ENCODE measurements at places on chromosomes 11 and 22.

DNA sequence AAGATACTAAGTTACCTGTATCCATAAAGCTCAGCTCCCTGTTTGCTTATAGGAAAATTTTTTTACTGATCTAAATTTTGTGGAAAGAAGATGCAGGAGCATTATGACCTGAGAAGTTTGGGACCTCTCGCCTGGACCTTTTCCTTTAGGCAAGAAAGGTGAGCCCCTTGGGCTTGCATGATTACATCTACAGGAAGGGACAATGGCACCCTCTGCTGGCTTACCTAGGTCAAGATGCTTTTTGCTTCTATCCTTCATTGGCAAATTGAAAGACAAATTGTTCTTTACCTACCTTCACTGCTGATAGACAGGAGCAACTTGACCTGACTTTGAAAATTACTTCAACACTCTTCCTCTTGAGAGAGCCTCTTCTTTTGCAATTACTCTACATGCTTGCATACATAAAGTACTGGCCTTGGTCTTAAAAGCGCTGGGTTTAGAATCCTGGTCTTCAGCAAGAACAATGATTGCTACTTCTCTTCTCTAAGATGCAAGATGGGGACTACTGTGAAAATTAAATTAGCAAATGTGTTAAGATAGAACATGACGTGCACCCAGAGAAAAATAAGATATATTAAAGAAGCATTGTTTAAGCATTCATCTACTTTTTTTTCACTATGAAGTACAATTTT lies 147.2 kb downstream of the TRPC6 start:
- DNase-seq: no peak

DNA sequence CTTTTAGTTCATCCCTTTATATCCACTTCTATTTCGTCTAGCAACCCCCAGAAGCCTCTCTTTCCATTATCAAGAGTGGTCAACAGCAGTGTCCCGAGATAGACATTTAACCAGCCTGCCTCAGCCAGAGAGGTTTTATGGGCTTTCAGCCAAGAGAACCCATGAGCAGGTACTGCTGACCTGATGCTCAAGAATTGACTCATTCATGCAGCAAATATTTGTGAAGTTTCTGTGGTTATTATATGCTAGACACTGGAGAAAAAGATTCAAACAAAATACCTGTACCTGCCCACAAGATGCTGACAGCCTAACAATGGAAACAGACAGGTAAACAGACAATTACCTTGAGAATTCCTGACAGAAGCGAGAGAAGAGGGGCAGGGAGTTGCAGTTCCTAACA lies 9.7 kb upstream of the LRRC55 start:
- no peak for DNase-seq

- no peak for DNase-seq
Observed at GRCh38 chr11:130146796-130147195, 12.8 kb upstream of the ST14 start.

GRCh38 chr11:9855579-9856287 lies 191.9 kb downstream of the SWAP70 start:
- DNase-seq: no peak

GRCh38 chr22:43159484-43160178 lies 8.3 kb downstream of the TSPO start:
- DNase-seq: no peak

DNA sequence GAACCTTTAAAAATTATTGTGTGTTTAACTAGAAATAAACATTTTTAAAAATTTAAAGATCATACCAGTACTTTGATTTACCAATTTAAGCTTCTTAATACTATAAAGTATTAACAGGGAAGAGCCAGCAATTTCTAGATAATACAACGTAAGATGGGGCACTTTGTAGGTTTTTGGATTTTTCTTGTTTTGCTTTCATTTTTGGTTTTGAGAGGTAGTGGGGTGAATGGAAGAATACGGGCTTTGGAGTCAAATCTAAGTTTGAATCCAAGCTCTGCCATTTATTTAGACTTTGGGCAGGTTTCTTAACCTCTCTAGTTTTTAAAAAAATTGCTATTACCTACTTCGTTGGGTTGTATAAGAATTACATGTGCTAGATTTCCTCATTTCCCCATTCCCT lies 44.9 kb downstream of the CSTPP1 start:
- no peak for DNase-seq

GRCh38 chr11:40188848-40189247 lies 1270.6 kb downstream of the LRRC4C start:
- DNase-seq: no peak

- DNase-seq: no peak
Observed at GRCh38 chr11:130773244-130773820, 142.9 kb downstream of the SNX19 start.

GRCh38 chr11:118114266-118114665 lies 27.5 kb upstream of the SMIM35 start:
- no peak for DNase-seq

- DNase-seq: no peak
Observed at GRCh38 chr11:76076749-76077148, 129.6 kb downstream of the WNT11 start.

GRCh38 chr22:46895753-46896152 lies 133.3 kb downstream of the TBC1D22A start:
- no peak for DNase-seq

DNA sequence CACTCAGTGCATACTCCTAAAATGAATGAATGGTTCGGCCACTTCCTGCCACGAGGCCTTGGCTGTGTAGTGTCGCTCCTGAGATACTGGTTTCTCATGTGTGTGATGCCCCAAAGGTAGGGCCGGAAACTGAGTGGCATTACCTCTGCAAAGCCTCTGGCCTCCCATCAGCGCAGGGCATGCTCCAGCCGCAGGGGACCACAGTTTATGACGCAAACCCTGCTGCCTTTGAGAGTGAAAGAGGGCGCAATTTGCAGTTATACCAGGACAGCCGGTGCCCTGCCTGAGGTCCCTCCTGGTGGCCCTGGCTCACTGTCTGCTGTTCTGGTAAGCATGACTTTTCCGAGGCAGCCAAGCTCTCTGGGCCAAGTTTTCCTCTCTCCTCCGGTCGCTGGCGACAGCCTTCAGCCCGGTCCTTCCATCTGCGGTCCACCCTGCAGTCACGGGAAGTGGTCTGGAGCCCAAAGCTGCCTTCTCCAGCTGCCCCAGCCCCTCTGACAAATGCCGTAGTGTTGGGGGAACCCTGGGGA lies 2.4 kb upstream of the FGF3 start:
- DNase-seq: no peak

- DNase-seq: peak; percentile 64
Observed at GRCh38 chr11:75022759-75023396, 34.1 kb downstream of the NEU3 start.

DNA sequence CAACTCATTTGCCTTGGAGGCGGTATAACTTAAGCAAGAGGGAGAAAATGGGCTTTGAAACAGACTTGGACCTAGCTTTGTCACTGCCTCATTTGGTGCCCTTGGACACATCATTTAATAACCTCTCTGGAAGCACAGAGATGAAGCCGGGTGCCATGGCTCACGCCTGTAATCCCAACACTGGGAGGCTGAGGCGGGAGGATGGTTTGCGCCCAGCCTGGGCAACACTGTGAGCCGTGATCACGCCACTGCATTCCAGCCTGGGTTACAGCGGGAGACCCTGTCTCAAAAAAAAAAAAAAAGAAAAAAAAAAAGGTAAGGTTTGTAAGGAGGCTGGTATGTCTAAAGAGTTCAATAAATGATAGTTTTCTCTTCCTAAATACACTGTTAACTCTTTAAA lies 806 bp downstream of the COA4 start:
- no peak for DNase-seq

DNA sequence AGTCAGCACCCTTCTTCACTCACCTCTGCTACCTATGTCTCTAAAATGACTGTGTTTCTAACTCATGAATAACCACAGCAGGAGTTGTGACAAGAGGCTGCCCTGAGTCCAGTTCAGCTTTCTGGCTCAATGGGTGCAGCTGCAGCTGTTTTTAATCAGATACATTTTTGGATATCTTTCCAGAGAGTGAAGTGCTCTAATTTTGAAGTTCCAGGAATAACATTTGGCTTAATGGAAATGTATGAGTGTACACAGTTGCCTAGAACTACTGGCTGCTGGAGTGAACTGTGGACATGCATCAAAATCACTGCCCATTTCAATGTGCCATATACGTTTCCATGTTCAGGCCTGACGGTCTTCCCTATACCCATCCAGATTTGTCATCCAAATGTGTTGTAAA lies 769.5 kb upstream of the ANO3 start:
- no peak for DNase-seq

GRCh38 chr11:124821995-124822730 lies 22.0 kb upstream of the MSANTD2 start:
- DNase-seq: no peak

- DNase-seq: no peak
Observed at GRCh38 chr11:6623391-6624363, 4.5 kb upstream of the TPP1 start.

GRCh38 chr22:46970411-46971098 lies 208.1 kb downstream of the TBC1D22A start:
- DNase-seq: no peak

DNA sequence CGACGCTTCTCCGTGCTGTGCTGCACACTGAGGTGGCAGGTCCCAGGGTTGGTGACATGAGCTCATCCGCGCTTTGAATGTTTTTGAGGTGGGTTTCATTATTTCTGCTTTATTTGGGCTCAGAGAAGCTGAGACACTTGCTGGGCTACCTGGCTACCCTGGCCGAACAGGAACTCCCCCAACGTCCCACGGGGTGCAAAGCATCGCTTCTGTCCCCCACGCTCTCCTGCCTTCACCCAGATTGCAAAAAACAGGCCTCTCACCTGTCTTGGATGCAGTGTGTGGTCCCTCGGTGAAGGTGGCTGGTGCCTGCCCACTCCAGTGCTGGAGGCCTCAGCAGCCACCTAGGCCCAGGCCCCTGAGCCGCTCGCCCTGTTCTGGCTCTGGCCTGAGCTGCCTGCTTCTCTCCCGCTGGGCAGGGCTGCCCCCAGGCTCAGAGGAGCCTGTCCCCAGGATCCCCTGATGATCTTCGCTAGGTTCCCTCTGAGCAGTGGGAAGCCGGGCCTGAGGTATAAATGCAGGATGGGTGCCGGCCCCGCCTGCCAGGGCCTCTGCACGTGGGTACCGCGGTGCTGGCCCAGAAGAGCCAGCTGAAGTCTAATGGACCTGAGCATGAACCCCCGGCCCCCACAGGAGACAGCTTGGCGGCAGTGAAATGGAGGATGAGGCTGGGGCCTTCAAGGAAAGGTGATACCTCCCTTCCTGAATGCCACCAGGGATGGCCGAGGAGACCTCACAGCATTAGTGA lies 15.8 kb upstream of the MRGPRD start:
- no peak for DNase-seq

DNA sequence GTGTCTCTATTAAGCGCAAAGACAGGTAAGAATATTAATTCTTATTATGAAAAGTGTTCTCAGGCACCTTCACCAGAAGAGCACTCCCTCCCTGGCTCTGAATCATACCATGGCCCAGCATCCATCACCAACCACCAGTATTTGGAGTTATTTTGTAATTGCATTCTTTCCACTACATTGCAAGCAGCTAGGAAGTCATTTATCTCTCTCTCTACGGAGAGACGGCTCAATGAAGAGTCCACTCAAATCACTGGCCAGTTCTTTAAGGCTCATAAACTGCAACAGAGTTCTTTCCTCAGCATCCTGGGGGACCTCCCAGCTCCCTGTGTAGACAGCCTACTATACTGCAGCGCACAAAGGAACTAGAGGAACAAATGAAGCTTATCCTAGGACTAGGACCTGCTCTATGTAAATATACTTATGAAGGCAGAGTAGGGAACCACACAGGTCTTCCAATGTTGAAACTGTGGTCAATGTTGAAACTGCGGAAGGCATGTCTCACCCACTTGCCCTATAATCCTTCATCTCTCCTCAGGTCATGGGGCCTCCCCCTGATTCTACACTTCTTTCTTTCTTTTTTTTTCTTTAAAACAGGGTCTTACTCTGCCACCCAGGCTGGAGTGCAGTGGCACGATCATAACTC lies 63.4 kb downstream of the AAMDC start:
- no peak for DNase-seq

DNA sequence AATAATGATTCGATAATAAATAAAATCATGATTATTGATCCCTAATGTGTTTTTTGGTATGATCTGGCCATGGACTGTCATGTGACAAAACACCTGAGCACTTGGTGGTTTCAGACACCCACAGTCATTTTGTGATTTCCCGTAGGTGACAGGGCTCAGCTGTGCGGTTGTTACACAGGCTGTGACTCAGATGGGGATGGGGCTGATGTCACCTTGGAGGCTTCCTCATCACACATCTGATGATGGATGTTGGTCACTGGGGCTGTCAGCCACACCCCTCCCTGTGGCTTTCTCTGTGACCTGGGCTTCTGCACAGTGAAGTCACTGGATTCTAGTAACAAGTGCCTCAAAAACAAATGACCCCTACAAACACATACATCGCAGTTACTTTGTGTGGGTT lies 995.1 kb downstream of the BRD1 start:
- no peak for DNase-seq

GRCh38 chr11:67268081-67268961 lies 2.0 kb downstream of the GRK2 start:
- DNase-seq: no peak

- no peak for DNase-seq
Observed at GRCh38 chr11:34996958-34997357, 80.5 kb downstream of the PDHX start.

DNA sequence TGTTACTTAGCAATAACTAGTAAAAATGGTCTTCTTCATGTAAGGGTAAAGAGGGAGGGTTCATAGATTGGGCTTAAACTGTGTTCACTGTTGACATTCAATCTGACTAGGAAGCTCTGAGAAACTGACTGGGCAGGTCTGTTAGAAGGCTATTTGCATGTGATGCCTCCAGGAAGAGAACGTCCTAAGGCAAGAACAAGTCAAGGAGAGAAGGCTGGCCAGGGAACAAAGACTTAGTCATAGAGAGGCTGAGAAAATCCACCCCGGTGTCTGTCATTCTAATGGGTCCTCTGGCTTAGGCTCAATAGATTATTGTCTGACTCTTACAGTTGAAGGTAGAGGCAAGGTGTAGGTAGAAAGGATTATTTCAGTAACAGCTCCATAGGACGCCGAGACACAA lies 50.3 kb upstream of the CD44 start:
- DNase-seq: no peak

DNA sequence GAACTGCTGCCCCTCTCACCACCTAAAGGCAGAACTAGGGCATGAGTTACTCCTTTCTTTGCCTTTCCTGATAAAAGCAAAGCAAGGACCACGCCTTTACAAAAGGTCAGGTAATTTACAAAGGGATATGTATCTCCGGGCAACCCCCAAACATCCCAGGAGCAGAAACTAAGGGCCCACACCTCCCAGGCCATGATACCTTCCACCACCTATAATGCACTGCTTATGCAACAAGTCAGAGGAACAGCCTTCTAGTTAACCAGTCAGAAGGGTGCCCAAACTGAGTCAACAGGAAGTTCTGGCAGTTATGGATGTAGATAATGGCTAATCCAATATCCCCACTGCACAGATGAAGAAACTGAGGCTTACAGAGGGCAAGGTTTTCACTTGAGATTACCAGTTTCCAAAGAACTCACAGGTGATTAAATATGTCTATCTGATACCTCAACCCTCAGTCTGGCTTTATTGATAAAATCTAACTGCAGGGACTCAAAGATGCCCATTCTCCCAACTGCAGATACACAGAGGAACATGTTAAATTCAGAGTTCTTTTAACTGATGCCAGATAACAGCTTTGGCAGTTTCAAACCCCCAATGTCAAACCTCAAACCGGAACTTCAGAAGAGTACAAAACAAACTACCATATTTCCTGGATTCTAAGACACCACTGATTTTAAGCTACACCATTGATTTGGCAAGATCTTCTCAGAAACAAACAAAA lies 16.8 kb upstream of the CASTOR1 start:
- no peak for DNase-seq

- no peak for DNase-seq
Observed at GRCh38 chr22:17641269-17641668, 2.7 kb downstream of the BCL2L13 start.
